ENCODE measurements at places on chromosomes 6 and 20.

DNA sequence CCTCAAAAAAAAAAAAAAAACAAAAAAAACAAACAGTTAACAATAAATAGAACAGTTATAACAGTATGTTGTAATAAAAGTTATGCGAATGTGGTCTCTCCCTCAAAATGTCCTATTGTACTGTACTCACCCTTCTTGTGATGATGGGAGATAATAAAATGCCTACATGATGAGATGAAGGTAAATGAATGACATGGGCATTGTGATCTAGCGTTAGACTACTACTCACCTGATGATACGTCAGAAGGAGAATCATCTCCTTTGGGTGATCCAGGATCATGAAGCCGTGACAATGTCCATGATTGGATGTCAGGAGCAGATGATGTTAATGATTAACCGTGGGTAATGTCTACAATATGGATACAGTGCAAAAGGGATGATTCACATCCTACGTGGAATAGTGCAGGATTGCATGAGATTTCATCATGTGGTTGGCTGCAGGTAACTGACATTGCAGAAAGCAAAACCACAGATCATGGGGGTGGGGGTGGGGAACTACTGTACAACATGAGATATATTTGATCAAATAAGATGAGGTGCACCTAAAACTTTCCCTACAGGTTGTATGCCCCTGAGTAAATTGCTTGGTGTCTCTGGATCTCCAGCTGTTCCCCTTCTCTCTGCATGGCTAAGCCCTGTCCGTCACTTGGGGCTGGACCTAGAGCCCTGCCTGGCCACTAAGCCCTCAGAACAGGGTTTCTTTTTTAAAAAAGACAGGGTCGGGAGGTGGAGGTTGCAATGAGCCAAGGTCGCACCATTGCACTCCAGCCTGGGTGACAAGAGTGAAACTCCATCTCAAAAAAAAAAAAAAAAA lies 6.2 kb upstream of the RBCK1 start:
- no peak for DNase-seq

DNA sequence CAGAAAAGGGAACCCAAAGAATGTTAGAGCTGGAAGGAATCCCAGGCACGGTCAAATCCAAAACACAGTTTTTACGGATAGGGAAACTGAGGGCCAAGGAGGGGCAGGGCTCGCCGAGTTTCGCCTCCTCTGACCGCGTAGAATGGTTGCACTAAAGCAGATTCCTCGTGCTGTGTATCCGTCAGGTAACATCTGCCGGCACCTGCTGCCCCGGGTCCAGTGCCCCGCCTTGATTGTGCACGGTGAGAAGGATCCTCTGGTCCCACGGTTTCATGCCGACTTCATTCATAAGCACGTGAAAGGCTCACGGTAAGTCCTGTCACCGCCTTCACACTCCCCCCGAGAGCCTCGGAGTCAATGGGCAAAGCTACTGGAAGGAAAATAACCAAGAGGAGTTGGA lies 17.1 kb downstream of the TUBB2A start:
- no peak for DNase-seq

GRCh38 chr6:65253041-65253440 lies 454.0 kb downstream of the EYS start:
- DNase-seq, result no peak

DNA sequence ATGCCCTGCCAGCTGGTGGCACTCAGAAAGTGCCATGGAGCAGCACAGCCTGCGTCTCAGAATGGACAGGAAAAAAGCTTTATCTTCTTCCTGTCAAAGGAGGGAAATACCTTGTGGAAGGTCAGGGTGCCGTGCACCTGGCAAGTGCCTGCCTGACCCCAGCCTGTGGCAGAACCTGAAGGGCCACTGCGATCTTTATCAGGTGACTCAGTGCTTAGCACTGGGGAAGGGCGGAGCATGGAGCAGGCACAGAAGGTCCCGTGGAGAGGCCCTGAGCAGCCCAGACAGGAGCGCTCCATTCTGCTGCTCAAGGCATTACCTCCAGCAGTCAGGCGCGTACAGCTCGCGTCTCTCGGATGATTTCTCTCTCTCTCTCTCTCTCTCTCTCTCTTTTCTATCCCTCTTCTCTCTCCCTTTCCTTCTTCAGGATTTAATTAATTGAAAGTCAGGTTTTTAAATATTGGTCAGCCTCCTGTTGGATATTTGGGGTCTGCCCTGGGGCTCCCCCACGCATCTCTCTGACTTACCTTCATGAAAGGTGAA lies 31.7 kb downstream of the FOXC1 start:
- peak; percentile 46 for DNase-seq

DNA sequence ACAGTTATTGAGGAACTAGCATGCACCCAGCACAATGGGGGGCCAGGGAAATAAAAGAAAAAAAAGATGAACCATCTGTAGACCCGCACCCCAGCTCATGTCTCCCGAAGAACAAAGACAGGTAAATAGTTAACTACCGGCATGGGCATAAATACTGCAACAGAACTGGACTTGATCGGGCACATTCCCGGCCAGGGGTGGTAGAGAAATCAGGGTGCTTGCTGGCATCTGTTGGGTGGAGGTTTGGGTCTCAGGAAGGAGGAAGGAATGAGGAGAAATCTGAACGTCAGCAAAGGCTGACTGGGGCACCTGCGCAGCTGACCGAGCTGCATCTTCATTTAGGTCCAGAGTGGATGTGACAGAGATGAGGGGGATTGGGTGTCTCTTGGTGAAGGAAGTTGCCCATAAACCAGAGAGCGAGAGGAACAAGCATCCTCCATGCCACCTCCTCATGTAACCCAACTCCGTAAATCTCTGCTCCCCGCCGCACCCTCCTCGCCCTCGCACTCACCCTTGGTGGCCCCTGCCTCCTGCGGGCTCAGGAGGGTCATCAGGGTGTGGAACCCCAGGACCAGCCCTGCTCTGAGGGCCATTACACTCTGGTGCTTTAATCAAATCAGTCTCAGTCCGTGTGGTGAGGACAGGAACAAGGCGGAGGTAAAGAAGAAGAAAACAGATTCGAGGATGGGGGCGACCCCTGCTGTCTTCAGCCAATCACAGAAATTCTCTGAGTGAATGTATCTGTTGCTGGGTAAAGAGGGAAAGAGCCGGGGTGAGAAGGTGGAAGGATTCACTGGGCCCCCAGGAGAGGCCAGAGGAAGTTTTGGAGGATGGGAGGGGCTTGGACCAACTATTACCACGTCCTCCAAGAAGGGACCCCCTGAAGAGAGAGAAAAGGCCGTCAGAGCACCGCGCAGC lies at the start of gene HLA-DOA:
TSS of gene HLA-DOA (minus strand) at position 648 of the 918 bp plus-strand sequence.
- DNase-seq, result peak; percentile 50

- peak; percentile 65 for DNase-seq
Observed at GRCh38 chr6:10412461-10413261, 2.2 kb downstream of the TFAP2A start.

DNA sequence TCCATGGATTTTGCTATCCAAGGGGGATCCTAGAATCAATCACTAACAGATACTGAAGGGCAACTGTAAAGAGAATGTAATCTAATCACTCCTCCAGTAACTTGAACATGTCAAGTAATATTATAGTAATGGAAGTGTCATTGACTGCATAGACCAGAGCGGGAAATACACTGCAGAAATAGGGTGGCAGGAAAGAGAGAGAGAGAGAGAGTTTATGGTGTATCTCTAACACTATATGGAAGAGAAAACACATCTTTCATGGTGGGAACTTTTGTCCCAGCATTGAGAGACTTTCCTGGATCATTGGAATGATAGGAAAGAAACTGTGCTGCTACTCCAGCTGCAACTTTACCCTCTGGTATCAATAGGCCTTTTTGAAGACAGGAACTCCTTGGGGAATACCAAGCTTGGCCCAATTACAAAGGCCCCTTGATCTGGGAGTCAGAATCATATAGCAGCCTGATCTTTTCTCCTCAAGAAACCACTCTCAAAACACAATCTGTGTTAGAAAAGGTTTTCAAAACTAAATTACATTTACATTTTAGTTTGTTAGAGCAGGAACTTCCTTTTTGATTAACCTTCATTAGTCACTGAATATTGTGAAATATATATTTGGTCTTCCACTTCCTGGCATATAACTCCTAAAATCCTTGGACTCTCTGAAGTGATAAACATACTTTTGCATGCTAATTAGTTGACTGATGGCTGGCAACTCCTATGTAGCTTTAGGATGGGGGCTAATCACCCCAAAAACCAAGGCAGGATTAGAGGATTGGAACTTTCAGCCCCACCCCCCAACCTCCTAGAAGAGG lies 29.5 kb upstream of the RNGTT start:
- DNase-seq, result no peak

DNA sequence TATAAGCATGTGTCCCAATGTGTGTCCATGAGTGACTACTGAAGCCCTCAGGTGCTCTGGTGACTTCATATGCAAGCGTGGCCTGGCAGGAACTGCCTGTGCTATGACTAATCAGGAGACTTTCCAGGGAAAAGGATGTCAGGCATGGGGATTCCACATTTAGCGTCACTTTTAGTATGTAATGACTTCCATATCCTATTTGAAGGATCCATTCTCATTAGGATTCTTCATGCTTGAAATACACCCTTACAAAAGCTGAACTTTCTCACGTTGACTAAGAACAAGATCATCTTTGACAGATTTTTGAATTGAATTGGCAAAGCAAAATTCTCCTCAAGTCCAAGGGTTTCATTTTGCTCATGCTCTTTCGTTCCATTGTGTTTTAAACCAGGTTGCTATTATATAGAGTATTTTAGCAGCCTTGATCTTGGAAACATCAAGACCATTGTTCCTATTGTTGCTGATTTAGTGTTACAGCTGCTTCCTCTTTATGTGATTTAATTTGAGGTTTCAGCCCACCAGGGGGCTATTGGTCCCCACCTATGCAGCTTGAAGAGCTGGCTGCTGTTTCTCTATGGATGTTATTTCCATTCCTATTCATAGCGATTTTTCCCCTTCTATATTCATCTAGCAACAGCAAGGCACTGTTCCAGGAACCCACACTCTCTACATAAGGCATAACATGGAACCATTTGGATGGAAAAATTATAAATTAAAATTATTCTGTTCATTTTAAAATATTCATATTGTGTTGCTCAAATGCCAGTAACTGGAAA lies 418.6 kb downstream of the CDKAL1 start:
- DNase-seq, result peak; percentile 86

GRCh38 chr6:82741325-82741995 lies 324.2 kb downstream of the UBE3D start:
- no peak for DNase-seq

DNA sequence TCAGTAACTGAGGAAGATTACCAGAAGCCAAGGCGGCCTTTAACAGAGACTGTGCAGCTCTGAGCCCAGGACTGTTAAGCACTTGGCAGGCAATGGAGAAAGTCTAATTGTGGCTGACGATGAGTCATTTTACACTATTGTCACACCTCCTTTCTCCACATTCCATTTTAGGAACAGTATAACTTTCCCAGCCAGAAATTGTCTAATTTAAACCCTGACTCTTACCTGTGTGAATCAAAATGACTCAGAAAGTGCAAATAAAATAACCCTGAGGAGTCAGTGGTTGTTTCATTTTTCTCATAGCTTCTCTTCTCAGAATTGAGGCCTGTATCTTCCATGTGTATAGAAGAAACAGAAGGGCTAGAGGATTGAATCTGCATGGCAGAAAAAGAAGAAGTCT lies 40.0 kb upstream of the OPN5 start:
- DNase-seq, result peak; percentile 78

DNA sequence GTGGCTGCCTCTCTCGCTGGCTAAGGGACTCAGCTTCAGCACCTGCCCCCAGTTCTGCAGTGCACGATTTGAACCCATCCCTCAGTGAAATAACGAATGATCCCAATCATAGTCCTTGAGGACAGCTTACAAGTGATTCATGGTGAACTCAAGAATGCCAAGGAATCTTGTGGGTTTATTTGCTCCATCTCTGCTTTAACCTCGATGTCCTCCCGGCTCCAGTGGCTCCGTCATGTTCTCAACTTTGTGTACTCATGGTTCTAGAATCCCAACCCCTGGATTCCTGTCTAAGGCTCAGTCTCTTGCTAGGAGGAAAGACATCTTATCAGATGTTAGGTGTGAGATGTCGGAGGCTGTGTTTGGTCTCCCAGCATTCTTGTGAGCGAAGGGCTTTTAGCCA lies 29.0 kb upstream of the GTSF1L start:
- no peak for DNase-seq

GRCh38 chr6:115220551-115221159 lies 840.0 kb downstream of the FRK start:
- DNase-seq, result no peak

GRCh38 chr6:32665661-32666060 lies 796 bp downstream of the HLA-DQB1 start:
- no peak for DNase-seq

DNA sequence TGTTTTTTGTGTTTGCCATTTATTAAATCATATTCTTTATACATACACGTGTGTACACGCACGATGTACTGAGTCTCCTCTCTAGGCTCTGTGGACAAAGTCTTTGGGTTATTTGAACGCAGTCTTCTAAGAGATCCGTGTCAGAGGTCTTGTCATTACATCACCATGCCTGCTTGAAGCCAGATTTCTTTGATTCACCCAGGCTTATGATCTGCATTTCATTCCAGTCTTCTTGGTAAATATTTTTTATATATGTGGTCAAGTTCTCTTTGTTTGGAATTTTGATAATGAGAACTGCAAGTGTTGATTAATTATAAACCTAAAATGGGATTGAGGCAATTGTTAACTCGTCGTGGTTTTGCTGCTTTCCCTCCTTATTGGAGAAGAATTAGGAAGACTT lies 34.6 kb downstream of the KCNS1 start:
- DNase-seq, result no peak

GRCh38 chr20:5426026-5426425 lies 109.3 kb upstream of the PROKR2 start:
- no peak for DNase-seq

DNA sequence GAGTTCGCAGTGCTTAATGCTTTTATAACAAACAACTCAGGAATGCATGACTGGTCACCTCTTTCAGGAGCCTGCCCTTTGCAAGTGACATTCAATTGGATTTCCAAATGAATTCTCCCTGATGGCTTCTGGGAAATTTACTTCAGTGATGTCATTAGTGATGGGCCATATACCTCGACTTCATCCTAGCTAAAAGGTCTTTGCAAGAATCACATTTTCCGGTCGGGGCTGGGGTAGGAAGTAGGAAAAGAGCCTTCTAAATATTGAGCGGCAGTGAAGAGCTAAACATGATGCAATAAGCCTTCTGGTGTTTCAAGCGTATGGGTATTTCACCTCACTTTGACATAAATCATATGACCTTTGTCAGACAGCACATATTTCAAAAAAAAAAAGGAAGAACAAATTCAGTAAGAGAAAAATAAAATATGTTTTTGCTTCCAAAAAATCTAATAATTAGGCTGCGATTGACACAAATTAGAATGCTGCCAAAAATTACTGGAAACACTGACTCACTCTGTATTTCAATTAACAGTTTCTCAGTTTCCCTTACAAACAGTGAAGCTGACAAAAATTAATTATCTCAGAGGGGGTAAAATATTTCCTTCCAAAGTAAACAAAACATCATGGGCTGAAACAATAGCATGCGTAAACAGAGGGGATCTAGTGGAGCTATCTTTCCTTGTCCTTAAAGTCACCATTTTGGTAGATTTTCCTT lies 39.8 kb downstream of the ADTRP start:
- no peak for DNase-seq

DNA sequence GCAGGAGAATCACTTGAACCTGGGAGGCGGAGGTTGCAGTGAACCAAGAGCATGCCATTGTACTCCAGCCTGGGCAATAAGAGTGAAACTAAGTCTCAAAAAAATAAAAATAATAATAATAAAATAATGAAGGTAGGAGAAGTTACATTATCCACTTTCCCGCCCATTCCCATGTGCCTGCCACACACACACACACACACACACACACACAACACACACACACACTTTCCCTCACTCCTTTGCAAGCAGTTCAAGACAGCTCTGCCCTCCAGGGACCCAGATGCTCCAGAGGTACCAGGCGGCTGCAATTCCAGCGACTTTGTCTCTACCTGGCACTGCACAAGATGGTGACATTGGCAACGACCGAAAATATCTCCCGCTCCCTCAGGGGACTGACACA lies 224.8 kb upstream of the JARID2 start:
- DNase-seq, result no peak

All from Daoy (cell line).